A549 treated with GW870086 at 1 μM for 4 hours (cell line): ENCODE measurements at places on chromosomes 1 and 21. TPM values are rescaled to one million over a fixed set of nuclear protein-coding genes. Genes with fewer than 3 reads are reported as not detected.

Gene CCDC24
- 7.0 to 9.5 TPM (median 7.9 TPM) in 5 replicates for total RNA-seq

Gene HPCA
- 0.14 to 0.66 TPM (median 0.38 TPM) in 5 replicates for total RNA-seq

Gene NES
- 1.1 to 1.4 TPM (median 1.2 TPM) in 5 replicates for total RNA-seq

Gene WNT3A
- total RNA-seq = not detected in 5 replicates

Gene WASF2
- 47.3 to 60.7 TPM (median 59.2 TPM) in 5 replicates for total RNA-seq

Gene LINGO4
- not detected in 5 replicates for total RNA-seq

Gene RAB13
- total RNA-seq = 126 to 141 TPM (median 136 TPM) in 5 replicates

Gene LCE1A
- not detected in 5 replicates for total RNA-seq

Gene GUCA2A
- total RNA-seq = not detected in 5 replicates

Gene TRNAU1AP
- 17.9 to 28.0 TPM (median 25.8 TPM) in 5 replicates for total RNA-seq

Gene KIAA1614
- 0.55 to 1.5 TPM (median 0.68 TPM) in 5 replicates for total RNA-seq

Gene SLAMF9
- 0.25 to 1.3 TPM (median 0.82 TPM) in 5 replicates for total RNA-seq

Gene CACNA1S
- total RNA-seq = not detected in 5 replicates

Gene TSACC
- total RNA-seq = 1.9 to 3.5 TPM (median 2.2 TPM) in 5 replicates

Gene FAM167B
- total RNA-seq = 0.32 to 0.75 TPM (median 0.38 TPM) in 5 replicates

Gene OR10J1
- not detected in 5 replicates for total RNA-seq

Gene RGS13
- total RNA-seq = not detected in 5 replicates

Gene C1orf115
- 4.5 to 6.4 TPM (median 5.8 TPM) in 5 replicates for total RNA-seq

Gene PAQR6
- 2.4 to 5.5 TPM (median 3.3 TPM) in 5 replicates for total RNA-seq

Gene ATP5PB
- 241 to 261 TPM (median 249 TPM) in 5 replicates for total RNA-seq

Gene TRAF5
- 5.9 to 7.4 TPM (median 7.2 TPM) in 5 replicates for total RNA-seq

Gene TRAF3IP3
- total RNA-seq = not detected in 5 replicates

Gene RPL11
- total RNA-seq = 1,221 to 1,520 TPM (median 1,394 TPM) in 5 replicates

Gene CFAP141
- total RNA-seq = not detected in 5 replicates

Gene ERG
- not detected in 5 replicates for total RNA-seq

Gene TMEM269
- total RNA-seq = 0.05 to 0.13 TPM (median 0.08 TPM) in 5 replicates

Gene EXOC8
- total RNA-seq = 6.9 to 10.3 TPM (median 9.5 TPM) in 5 replicates

Gene DUSP23
- total RNA-seq = 64.1 to 78.3 TPM (median 75.1 TPM) in 5 replicates

Gene DIPK1A
- total RNA-seq = 7.5 to 10.4 TPM (median 9.6 TPM) in 5 replicates

Gene ZMYM1
- total RNA-seq = 4.6 to 7.3 TPM (median 6.0 TPM) in 5 replicates

Gene NKAIN1
- 0.97 to 1.6 TPM (median 1.1 TPM) in 5 replicates for total RNA-seq

Gene BSND
- not detected in 5 replicates for total RNA-seq

Gene XPR1
- 17.7 to 31.2 TPM (median 26.5 TPM) in 5 replicates for total RNA-seq

Gene CLDN8
- total RNA-seq = not detected in 5 replicates

Gene SLC9C2
- not detected in 5 replicates for total RNA-seq

Gene TGFB2
- total RNA-seq = 10.1 to 16.9 TPM (median 14.0 TPM) in 5 replicates

Gene ETV3L
- not detected in 5 replicates for total RNA-seq

Gene ADGRB2
- 4.5 to 6.1 TPM (median 5.7 TPM) in 5 replicates for total RNA-seq

Gene AGMAT
- 5.4 to 8.2 TPM (median 7.5 TPM) in 5 replicates for total RNA-seq

Gene TMPRSS3
- total RNA-seq = 0.13 to 0.45 TPM (median 0.18 TPM) in 5 replicates

Gene ASCL5
- 0.09 to 0.23 TPM (median 0.10 TPM) in 4 of 5 replicates, not detected in the other for total RNA-seq

Gene LAMC2
- 21.1 to 27.1 TPM (median 24.9 TPM) in 5 replicates for total RNA-seq

Gene TNFRSF18
- 0.14 to 0.19 TPM in 2 of 5 replicates, not detected in the others for total RNA-seq

Gene DMBX1
- total RNA-seq = 0.70 to 1.2 TPM (median 1.1 TPM) in 5 replicates

Gene C8B
- total RNA-seq = not detected in 5 replicates

Gene CLCNKB
- 0.10 to 0.13 TPM (median 0.10 TPM) in 3 of 5 replicates, not detected in the others for total RNA-seq
